ENCODE measurements at places on chromosomes 11 and 22.
A peak's percentile ranks its signal among the peaks of the same experiment; 100 is the strongest.

GRCh38 chr11:120674542-120674941 is 163.0 kb downstream of the GRIK4 start:
- no peaks in the 10 kb centered on the region for H3K36me3 ChIP-seq
- no peak overlapping the region for H3K27ac ChIP-seq
- H3K27me3 ChIP-seq = peaks cover 3% of the 10 kb centered on the region
- DNase-seq = no peak
- H3K4me3 ChIP-seq = no peak overlapping the region

- H3K4me3 ChIP-seq = no peak overlapping the region
- peak overlapping the region; percentile 47 for H3K27ac ChIP-seq
- H3K4me1 ChIP-seq = peaks cover 31% of the 10 kb centered on the region
- H3K27me3 ChIP-seq = no peaks in the 10 kb centered on the region
- no peaks in the 10 kb centered on the region for H3K36me3 ChIP-seq
Measured at GRCh38 chr22:17241576-17242330, 22.5 kb upstream of the ADA2 start.

DNA sequence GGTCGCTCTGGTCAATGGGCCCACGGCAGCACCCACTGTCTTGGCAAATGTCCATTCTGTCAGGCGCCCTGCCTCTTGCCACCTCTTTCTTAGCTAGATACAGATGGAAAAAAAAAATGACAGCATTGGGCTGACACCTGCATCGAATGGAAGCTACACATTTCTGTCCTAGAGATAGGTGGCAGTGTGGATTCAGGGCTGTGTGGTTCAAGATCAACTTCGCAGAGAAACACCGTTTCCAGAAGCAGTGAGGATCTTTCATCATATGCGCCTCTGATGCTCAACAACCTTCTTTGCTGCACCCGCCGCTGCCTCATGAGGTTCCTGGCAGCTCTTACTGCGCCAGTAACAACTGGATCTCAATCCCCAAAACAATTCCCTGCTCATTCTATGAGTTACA is 236.3 kb downstream of the KIRREL3 start:
- no peak overlapping the region for H3K4me3 ChIP-seq
- H3K27me3 ChIP-seq = no peaks in the 10 kb centered on the region
- DNase-seq = no peak

DNA sequence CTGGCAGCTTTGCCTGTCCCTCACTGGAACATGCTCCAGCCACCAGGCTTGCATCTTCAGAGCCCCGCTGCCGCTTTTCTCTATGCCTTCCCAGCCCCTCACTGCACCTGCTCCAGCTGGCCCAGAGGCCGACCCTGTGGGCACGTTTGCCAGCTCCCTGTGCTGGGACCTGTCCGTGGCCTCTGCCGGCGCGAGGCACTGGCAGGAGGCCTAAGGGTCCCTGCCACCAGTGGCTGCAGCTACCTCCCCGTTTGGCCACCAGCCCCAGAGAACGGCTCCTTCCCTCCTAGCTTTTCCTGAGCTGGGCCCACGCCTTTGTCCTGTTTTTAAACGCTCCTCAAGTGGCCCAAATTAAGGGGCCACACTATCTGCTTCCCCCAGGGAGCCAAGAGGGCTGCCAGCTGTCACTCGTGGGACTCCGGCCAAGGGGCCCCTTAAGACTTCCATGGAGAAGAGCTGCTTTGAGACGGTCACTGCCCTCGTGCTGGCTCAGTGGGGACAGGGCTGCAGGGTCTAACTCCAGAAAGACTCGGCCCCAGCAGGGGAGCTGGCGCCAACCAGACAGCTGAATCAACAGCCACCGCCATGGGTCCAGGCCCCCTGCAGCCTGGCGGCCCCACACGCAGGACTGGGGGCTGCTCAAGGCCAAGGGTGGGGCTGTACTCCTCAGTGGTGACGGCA is 24.6 kb upstream of the WNT7B start:
- no peaks in the 10 kb centered on the region for H3K36me3 ChIP-seq
- peaks cover 2% of the 10 kb centered on the region for H3K27me3 ChIP-seq
- H3K4me3 ChIP-seq = no peak overlapping the region
- peaks cover 7% of the 10 kb centered on the region for H3K4me1 ChIP-seq
- DNase-seq = no peak
- no peak overlapping the region for H3K27ac ChIP-seq

GRCh38 chr11:5235364-5236095 is 1.2 kb upstream of the HBD start:
- peaks cover 9% of the 10 kb centered on the region for H3K27me3 ChIP-seq
- DNase-seq = no peak
- H3K36me3 ChIP-seq = no peaks in the 10 kb centered on the region
- H3K4me1 ChIP-seq = peaks cover 6% of the 10 kb centered on the region

- peak; percentile 87 for DNase-seq
- H3K4me3 ChIP-seq = peak overlapping the region; percentile 83
- H3K36me3 ChIP-seq = peaks cover 3% of the 10 kb centered on the region
- peak overlapping the region; percentile 96 for H3K27ac ChIP-seq
Measured at GRCh38 chr11:62402226-62402959, 16.4 kb upstream of the SCGB1A1 start.

DNA sequence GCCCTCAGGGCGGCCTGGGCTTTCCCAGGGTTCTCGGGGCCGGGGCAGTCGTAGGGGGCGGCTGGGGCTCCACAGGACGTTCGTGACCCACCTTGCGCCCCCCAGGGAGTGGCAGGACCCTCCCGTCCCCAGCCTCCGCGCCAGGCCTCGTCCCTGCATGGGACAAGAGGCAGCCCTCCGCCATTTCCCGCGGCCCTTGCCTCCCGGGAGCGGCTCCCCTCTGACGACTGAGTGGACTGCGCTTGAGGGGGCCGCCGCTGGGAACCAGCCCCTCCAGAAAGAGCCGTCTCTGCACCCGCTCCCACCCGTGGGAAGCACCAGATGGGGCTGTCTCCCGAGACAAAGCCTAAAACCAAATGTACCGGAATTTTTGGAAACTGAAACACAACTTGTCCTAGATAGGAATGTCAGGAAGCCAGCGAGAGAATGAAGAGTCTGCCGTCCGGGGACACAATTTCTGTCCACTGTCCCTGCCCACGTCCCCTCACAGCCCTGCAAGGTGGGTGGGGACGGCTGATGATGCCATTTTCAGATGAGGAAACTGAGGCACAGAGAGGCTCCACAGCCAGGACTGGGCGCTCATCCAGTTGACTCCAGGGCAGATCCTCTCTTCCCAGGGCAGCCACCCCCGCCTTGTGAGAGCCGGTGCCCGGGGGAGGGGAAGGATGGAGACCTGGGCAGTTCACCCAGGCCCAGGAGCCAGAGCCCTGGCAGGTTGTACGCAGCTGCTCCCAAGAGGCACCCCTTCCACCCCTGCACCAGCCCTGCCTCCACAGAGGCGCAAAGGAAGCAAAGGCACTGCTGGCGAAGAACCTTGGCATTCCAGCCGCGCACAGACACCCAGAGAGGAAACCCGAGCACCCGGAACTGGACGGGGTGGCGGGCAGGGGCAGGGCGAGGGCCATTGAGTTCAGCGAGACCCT is 18.1 kb upstream of the PICK1 start:
- no peaks in the 10 kb centered on the region for H3K36me3 ChIP-seq
- no peak overlapping the region for H3K4me3 ChIP-seq
- no peak overlapping the region for H3K27ac ChIP-seq
- DNase-seq = no peak

DNA sequence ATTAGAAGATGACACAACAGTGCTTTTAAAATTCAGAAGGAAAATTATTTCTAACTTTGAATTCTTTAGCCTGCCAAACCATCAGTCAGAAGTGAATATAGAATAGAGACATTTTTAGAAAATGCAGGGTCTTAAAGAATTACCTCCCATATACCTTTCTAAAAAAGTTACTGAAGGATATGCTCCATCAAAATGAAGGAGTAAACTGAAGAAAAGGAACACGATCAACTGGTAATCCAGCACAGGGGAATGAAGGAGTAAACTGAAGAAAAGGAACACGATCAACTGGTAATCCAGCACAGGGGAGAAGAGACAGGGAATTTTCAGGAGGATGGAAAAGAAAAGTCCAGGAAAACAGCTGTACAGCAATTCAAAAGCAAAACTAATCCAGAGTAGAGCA is 75.4 kb upstream of the LDLRAD3 start:
- H3K36me3 ChIP-seq = no peaks in the 10 kb centered on the region
- H3K4me1 ChIP-seq = no peaks in the 10 kb centered on the region
- H3K27ac ChIP-seq = no peak overlapping the region
- no peaks in the 10 kb centered on the region for H3K27me3 ChIP-seq

DNA sequence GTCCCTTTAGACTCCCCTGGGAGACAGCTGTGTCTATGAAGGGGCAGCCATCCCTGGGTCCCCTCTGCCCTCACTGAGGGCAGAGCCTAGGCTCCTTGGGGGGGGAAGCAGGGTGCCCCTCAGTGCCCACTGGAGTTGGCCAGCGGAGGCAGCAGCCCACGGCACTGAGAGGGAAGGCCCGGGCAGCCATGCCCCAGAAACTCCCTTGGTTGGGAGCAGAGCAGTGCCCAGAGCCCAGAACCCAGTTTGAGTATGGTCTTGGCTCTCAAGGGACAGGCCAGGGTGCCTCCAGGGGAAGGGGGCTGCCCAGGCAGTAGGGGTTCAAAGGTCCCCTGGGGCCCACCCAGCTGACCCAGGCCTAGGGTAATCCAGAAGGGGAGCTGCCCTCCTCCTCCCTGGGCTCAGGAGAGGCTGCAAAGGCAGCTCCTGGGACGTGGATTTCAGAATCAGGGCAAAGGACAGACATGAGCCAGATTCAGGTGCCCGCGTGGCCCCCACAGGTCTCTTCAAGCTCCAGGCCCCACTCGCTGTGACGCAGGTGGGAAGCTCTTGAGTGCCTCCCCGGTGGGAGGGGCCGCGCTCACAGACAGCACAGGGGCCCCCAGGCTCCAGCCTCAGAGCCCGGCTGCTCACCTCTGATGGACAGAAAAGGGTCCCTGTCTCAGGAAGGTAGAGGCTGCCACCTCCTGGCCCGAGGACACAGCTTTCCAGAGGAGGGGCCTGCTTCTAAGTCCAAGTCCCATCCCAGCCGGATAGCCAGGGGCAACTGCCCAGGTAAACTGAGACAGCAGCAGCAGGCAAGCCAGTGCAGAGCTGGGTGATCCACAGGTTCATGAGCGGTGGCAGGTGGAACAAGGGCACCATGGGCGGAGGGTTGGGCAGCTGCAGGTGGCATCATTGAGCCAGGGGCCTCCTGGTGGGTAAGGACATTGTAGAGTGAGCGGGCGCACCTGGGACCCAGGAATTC is 2.6 kb downstream of the C11orf21 start:
- no peak overlapping the region for H3K27ac ChIP-seq
- H3K4me1 ChIP-seq = peaks cover 20% of the 10 kb centered on the region
- no peak for DNase-seq
- H3K4me3 ChIP-seq = peak overlapping the region; percentile 70
- peaks cover 2% of the 10 kb centered on the region for H3K36me3 ChIP-seq
- H3K27me3 ChIP-seq = peaks cover 3% of the 10 kb centered on the region

DNA sequence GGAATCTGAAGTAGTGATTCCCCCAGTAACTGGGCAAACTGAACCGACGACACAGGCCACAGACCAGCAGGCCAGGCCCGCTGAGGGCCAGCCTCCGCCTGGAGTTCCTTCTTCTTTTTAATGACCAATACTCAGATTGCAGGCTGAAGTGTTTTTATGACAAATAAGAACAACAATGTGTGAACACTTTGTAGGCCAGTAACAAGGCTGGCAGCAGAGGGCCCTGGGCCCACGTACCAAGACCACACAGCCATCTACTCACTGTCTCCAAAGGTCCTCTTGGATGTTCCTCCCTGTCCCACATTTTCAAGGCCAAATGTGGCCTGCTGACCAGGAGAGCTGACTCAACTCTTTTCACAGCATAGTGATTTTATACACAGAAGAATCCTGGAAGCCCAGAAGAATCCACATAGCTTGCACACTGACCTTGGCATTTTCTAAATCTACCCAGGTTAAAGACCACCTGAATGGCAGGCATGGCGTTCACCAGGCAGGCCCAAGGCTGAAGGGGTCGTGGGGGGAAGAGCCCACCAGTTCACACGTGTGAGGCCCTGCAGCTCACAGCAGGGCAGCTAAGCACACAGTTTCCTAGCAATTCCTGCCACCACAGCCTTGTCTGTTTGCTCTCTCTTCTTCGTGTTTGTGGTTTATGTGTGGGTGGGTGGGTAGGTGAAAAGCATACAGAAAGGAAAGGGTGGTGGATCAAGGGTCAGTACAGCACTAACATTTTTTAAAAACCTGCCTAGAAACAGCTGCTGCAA is 13.3 kb downstream of the SMCO4 start:
- H3K27me3 ChIP-seq = no peaks in the 10 kb centered on the region
- peak; percentile 74 for DNase-seq
- peaks cover 71% of the 10 kb centered on the region for H3K4me1 ChIP-seq
- peak overlapping the region; percentile 56 for H3K4me3 ChIP-seq

GRCh38 chr11:78070621-78071020 is 7.0 kb downstream of the THRSP start:
- H3K36me3 ChIP-seq = peaks cover 53% of the 10 kb centered on the region
- no peaks in the 10 kb centered on the region for H3K27me3 ChIP-seq
- no peak overlapping the region for H3K4me3 ChIP-seq
- no peak overlapping the region for H3K27ac ChIP-seq
- no peak for DNase-seq

- no peak overlapping the region for H3K4me3 ChIP-seq
- no peak overlapping the region for H3K27ac ChIP-seq
- H3K27me3 ChIP-seq = no peaks in the 10 kb centered on the region
- no peak for DNase-seq
- H3K4me1 ChIP-seq = no peaks in the 10 kb centered on the region
Measured at GRCh38 chr22:41347066-41347859, 34.5 kb upstream of the TEF start.

GRCh38 chr22:37353839-37354238 is 71.5 kb downstream of the CYTH4 start:
- DNase-seq = no peak
- H3K4me3 ChIP-seq = no peak overlapping the region
- no peaks in the 10 kb centered on the region for H3K36me3 ChIP-seq
- no peaks in the 10 kb centered on the region for H3K4me1 ChIP-seq
- H3K27me3 ChIP-seq = no peaks in the 10 kb centered on the region

DNA sequence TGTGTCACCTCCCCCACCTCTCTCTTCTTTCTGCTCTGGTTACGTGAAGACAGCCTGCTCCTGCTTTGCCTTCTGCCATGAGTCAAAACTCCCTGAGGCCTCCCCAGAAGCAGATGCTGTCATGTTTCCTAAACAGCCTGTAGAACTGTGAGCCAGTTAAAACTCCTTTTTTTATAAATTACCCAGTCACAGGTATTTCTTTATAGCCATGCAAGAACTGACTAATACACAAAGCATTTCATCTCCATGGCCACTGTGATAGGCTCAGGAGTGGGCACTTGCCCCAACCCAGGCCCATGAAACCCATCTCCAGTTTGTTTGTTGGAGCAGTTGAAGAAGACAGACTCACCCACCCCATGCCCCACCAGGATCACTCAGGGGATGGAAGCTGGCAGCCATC is 253.3 kb upstream of the ISX start:
- H3K27ac ChIP-seq = no peak overlapping the region
- H3K4me1 ChIP-seq = no peaks in the 10 kb centered on the region
- H3K27me3 ChIP-seq = no peaks in the 10 kb centered on the region
- H3K4me3 ChIP-seq = no peak overlapping the region
